ENCODE measurements at places on chromosomes 6 and 20.

GRCh38 chr6:50264995-50265571, 215.4 kb upstream of the DEFB112 start:
- no peak for DNase-seq

GRCh38 chr20:8401556-8401955, 269.5 kb downstream of the PLCB1 start:
- no peak for DNase-seq

DNA sequence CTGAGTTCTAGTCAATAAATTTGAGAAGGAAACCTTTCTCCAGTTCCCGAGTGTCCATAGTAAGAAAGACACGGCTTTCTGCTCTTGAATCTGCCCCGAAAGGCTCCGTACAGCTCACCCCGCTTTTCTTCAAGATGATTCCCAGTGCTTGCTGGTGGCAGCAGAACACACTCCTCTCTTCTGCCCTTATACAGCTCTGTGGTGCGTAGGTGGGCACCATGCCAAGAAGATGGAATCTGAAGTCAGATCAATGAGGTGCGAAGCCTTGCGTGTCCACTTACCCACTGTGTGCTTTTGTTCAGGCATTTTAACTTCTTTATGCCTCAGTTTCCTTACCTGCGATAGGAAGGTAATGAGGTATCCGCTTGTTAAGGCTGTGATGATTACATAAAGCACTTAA, 142.2 kb downstream of the WDR27 start:
- no peak for DNase-seq

DNA sequence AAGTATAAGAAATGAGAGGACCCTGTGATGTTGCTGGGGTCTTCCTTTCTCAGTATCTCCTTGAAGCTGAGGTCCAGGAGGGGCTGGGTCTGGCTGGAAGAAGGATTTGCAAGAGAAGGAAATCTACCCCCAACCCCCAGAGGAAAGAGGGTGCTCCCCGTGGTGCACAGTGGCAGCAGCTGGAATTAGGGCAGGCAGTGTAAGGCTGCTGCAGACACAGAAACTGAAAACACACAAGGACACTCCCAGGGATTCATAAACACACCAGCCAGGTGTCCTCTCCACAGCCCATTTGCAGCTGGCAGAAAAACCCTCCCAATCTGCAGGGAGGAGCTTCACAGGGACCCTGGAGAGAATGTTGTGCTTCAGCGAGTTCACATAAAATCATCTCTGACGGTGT, 297.2 kb downstream of the CDH26 start:
- DNase-seq: no peak

- DNase-seq: peak; percentile 89
Measured at GRCh38 chr20:3811467-3812258, 8.7 kb upstream of the AP5S1 start.

- DNase-seq: no peak
Measured at GRCh38 chr20:19256906-19257595, 44.6 kb downstream of the SLC24A3 start.

- DNase-seq: no peak
Measured at GRCh38 chr20:41344477-41344876, 3.9 kb downstream of the LPIN3 start.

- DNase-seq: no peak
Measured at GRCh38 chr6:116975600-116975999, 98.6 kb downstream of the RFX6 start.

GRCh38 chr6:146543211-146543939, at the start of gene RAB32:
TSS of gene RAB32 (plus strand) at chr6:146543833. CDS start at chr6:146543872, 39 bp downstream.
- no peak for DNase-seq

- no peak for DNase-seq
Measured at GRCh38 chr6:19866985-19867627, 29.9 kb downstream of the ID4 start.

GRCh38 chr6:22322103-22323030, 25.5 kb upstream of the PRL start:
- DNase-seq: no peak

GRCh38 chr6:144777249-144777648, 492.1 kb downstream of the UTRN start:
- DNase-seq: no peak

- no peak for DNase-seq
Measured at GRCh38 chr6:129215916-129216520, 333.1 kb downstream of the LAMA2 start.

DNA sequence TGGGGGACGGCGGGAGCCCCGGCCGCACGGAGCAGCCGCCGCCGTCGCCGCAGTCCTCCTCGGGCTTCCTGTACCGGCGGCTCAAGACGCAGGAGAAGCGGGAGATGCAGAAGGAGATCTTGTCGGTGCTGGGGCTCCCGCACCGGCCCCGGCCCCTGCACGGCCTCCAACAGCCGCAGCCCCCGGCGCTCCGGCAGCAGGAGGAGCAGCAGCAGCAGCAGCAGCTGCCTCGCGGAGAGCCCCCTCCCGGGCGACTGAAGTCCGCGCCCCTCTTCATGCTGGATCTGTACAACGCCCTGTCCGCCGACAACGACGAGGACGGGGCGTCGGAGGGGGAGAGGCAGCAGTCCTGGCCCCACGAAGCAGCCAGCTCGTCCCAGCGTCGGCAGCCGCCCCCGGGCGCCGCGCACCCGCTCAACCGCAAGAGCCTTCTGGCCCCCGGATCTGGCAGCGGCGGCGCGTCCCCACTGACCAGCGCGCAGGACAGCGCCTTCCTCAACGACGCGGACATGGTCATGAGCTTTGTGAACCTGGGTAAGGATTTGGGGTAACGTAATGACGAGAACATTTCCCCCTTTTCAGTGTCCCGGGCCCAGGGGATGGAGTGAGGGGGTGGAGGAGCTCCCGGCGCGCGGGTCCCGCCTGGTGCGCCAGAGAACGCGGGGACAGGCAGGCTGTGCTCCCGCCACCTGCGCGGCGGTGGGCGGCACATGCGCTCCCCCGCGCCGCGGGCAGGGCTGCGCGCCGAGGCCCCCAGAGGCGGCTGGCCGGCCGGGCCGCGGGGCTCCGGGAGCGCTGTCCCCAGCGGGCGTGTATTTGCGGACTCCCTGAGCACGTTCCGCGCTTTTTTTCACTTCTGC, 1.4 kb downstream of the BMP6 start:
- no peak for DNase-seq

- no peak for DNase-seq
Measured at GRCh38 chr20:63546256-63546955, 1.1 kb downstream of the SRMS start.

- no peak for DNase-seq
Measured at GRCh38 chr6:11160199-11160598, 48.7 kb upstream of the ERVFRD-1 start.

DNA sequence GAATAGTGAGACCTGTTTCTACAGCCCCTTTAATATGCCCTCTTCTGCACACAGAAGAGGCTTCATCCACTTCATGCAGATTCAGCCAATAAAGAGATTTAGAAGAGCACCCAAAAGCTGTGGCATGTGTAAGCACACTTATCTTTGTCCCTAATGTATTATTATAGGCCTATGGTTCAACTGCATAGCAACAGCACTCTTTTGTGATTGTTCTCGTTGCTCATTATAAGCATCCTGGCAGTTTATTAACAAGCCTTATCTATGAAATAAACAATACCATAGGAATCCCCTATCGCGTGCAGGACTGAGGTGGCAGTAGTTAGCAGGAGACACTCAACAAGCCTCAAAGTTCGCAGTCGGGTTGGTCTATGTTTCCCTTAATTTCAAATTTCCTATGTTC, 138.5 kb upstream of the BEND6 start:
- no peak for DNase-seq

DNA sequence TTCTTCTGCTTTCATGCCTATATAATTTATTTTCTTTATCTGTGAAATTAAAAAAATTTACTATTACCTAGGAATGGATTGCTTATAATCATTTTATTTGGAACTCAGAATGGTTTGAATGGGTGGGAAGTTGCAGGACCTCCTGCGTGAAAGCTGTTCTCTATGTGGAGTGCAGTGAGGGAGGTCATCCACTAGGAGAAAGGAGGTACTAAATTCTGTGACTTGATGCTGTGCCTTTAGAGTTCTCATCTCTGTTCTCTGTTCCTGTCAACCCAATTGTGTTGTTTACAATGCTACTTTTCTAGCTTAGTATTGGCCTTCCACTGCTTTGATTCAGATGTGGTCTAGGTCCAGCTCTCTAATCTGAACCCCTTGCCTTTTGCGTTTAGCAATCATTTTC, 65.0 kb upstream of the HIVEP1 start:
- no peak for DNase-seq

- no peak for DNase-seq
Measured at GRCh38 chr6:15512721-15513120, 150.1 kb downstream of the DTNBP1 start.

DNA sequence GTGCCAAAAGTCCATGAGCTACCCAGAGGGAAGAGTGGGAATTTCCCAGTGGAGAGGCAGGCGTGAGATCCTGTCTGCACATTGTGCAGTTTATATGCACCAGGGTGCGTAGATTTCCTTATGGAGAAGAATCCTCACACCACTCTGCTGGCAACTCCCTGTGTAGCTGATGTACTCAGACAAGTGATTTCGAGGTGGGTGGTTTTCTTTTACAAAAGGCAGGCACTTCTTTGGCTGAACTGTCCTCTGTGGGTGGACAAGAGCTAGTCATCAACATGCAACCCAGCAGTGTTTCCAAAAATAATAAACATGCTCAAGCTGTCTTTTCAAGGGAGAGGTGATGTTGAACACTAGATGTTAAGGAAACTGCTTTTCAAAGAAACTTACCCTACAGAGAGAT, 121.7 kb upstream of the NXT1 start:
- DNase-seq: no peak

DNA sequence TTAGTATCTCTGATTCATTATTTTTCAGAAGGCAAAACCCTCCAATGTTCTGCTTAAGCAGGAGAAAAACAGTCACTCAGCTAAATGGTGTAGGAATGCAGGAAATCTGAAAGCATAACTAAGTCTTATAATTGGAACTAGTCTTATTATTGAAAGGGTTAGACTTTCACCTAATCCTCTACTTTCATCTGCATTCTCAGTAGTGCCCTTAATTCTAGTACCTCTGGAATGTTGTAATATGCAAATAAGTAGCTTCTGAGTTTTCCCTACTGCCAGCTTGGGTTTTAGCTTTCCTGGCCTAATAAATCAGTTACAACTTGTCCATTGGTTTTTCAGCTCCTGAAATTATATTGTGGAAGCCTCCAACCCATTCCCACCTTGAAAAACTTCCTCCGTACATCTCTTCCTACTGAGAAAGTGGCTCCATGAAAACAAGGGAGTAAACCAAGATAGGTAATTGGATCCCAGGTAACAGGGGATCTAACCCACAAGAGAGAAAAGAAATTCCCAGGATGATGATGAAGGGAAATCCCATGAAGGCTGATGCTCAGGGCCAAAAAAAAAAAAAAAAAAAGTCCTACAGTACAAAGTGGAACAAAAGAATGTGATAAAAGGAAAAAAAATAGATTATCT, 147.0 kb downstream of the TBC1D32 start:
- no peak for DNase-seq

DNA sequence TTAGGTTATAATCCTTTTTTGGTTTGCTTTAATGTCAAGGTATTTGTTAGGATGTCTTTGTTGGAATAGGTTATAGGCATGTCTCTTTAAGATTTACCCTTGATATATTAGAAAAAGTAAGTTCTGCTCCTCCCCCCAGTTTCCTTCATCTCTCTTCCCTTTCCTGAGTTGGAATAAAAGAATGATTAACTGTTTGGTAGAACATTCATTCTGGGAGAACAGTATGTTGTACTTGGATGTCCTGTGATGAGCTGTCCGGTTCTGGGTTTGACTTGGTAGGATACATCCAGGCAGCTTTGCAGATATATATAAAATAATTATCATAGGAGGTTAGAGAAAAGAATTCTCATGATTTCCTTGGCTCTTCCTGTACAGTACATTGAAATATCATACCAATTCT, 199.6 kb upstream of the RREB1 start:
- no peak for DNase-seq

- DNase-seq: no peak
Measured at GRCh38 chr6:100175814-100176310, 181.8 kb upstream of the MCHR2 start.

- DNase-seq: no peak
Measured at GRCh38 chr6:104134876-104135275, 724.8 kb downstream of the HACE1 start.

DNA sequence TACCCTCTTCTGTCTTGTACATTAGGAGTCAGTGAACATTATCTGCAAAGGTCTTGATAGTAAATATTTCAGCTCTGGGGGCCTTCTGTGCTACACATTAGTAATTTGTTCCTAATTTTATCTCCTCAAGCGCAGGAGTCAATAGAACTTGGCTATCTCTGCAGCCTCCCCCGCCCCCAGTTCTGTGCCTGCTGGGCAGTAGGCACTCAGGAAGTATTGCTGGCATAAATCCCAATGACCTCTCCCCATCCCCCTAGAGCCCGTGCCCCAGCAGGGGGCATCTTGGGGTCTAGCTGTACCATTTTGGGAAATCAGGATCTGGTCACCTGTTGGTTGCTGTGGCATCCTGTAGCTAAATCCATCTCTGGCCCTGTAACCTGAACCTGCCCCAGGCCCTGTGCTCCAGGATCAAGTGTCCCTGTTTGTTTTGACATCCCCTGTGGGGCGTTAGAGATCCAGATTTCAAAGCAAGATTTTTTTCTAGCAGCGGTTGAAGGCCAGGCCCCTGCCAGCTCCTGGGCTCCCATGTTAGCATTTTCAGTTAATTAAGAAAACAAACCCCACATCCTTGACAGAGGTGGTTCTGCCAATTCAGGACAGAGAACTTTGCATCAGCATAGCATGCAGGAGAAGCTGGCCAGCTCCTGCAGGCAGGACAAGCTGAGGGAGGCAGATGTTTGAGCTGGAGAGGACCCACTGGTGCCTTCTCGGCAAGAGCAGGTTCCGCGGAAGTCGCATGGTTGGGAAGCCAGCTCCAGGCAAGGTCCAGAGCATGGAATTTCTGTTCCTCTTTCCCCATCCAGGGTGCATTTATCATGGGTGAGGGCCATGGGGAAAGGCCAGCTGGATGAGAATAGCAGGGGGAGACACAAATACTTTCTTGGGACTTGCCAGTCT, 32.1 kb downstream of the DAAM2 start:
- DNase-seq: no peak

DNA sequence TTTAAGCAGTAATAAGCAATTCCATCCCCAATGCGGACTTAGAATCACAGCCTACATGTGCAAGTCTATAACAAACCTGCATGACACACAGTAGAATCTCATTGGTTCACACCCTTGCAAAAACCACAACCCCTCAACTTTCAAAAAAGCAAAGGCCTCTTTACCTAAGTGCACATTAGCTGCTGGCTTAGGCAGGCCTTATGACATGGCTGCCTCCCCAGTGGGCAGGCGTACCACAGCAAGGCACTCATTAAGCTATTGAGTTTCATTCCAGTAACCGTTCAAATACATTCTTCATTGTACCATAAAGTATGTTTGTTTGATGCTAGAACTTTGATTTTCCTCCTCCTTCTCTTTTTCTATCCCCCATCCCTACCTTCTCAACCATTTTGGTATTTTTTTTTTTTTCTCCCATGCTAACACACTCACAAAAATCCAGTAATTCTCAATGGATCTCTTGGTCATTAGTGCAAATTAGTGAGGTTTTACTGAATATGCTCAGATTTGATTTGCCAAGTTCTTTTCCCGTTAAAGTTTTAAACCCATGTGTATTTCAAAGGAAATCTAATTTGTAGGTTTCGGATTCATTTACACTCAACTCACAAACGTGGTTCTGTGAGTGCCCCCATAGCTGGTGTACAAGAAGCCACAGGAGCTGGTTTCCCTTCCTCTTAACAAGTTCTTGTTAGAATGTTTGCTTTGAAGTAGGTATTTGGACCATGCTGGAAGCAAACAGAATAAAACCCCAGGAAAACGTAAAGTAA, 460.4 kb upstream of the RUNX2 start:
- DNase-seq: no peak

Data from stimulated activated CD4-positive, alpha-beta T cell treated with anti-CD3 and anti-CD28 coated beads, Interleukin-15, amount 100 ng/mL, for 1 hour (primary cell).